Forelimb muscle (tissue), 1 donor: ENCODE measurements at places on chromosomes 7 and 10.

- no peak for DNase-seq
Observed at GRCh38 chr10:58932126-58932525, 244.3 kb upstream of the PHYHIPL start.

DNA sequence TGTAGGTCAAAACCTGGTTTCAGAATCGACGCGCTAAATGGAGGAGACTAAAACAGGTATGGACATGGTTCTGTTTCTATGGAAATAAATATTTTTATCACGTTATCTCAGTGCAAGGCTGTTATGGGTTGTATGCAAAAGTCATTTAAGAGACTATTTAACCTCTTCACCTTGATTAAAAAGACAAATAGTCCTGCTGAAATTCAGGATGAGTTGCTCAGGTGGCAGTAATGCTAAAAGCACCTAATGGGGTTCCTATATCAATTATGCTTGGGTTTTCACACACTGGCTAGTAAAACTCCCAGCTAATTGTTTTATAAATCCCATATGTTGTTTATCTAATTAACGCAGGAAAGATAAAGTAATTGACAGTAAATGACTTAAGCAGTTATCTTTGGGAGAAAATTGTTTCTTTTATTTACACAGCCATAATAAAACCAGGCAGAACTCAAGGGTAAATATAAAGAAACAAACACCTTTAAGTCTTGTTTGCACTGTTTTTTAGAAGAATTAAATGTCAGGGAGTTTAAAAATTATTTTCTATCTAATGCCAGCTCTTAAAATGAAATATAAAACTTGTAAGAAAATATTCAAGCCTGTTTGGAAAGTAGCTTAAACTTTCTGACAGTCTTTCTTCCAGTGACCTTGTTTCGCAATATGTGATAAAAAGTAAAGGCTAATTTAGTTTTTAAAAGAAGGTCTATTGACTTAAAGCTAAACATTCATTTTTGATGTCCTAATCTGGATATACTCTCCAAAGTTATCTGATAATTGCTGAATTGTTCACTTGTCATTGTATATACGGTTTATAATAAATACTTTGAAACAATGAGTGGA lies 3.2 kb downstream of the HHEX start:
- no peak for DNase-seq

DNA sequence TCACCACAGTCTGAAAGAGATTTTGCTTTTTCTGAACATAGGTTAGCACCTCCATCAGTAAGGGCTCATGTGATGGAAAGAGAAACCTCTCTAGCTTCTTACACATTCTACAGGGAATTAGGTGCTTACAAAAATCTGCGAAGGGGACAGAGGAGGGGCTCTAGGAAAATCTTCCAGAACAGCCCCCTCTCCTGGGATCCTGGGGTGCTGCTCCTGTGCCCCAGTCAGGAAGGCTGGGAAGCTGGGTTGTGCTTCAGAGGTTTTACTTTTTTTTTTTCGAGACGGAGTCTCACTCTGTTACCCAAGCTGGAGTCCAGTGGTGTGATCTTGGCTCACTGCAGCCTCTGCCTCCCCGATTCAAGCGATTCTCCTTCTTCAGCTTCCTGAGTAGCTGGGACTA lies 7.5 kb upstream of the FAM171A1 start:
- DNase-seq, result no peak

GRCh38 chr7:155002411-155003091 lies 373 bp downstream of the PAXIP1 start:
- DNase-seq, result no peak

DNA sequence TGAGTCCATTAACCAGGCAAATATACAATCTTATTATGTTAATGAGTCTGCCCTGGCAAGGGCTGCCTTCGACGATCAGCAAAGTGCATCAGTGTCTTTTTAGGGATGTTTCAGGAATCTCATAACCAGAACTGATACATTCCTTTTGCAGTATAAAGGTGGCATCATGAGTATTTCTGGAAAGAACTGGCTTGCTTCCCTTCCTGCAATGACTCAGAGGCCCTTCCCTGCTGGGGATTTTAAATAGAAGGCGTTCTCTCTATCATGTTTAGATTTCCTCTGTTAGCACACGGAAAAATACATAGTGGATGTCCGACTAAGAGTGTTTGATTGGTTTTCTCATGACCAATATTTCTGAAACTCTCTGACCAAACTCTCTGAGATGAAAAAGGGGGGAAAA lies 1.8 kb downstream of the NPS start:
- DNase-seq, result no peak

DNA sequence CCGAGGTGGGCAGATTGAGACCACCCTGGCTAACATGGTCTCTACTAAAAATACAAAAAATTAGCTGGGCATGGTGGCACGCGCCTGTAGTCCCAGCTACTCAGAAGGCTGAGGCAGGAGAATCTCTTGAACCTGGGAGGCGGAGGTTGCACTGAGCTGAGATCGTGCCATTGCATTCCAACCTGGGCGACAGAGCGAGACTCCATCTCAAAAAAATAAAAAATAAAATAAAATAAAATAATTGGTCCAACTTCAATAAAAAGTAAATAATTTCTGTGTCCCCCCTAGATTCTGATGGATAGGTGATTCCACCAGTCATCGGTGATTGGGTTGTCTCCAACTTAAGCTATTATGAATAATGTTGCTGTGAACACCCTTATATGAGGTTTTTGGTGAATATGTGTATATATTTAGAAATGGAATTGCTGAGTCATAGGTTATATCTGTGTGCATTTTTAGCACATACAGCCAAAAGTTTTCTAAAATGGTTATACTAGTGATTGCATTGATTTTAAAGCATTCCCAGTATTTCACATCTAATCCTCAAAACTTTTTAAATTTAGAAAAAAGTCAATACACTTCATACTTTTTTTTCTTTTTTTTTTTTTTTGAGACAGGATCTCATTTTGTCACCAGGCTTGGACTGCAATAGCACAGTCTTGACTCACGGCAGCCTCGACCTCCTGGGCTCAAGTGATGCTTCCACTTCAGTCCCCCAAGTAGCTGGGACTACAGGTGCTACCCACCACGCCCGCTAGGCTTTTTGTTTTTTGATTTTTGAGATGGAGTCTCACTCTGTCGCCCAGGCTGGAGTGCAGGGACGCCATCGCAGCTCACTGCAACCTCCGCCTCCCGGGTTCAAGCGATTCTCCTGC lies 13.7 kb upstream of the SRPK2 start:
- DNase-seq, result no peak

- no peak for DNase-seq
Observed at GRCh38 chr10:71339796-71340589, 20.9 kb downstream of the SLC29A3 start.

GRCh38 chr7:140876519-140877248 lies 48.0 kb downstream of the BRAF start:
- DNase-seq, result no peak

DNA sequence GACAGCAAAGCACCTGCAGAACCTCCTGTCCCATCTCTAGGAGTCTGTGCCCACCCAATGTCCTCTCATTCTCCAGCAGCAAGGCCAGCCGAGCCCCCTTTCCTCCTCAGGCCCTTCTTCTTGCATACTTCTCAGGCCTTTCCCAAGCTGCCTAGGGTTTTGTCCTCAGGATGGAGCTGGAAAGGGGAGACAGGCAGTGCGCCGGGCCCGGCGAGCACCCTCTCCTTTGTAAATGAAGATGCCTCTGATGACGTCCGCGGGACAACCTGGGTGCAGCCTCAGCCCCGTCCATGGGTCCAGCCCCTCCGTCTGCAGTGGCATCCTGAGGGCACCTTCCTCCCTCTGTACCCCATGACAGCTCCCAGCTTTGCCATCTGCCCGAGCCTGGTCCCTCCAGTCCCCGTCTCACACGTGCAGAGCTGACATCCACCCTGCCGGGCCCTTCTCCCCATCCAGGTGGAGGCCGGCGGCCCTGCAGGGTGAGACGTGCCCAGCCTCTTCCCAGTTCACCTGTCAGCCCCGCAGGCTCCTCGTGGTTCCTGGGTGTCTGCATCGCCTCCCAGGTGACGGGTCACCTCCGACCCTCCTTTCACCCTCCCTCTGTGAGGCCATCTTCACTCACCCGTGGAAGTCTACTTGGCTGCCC lies 36.4 kb downstream of the JAKMIP3 start:
- DNase-seq, result no peak
